Fibroblast of the conjunctiva (primary cell): ENCODE measurements at places on chromosomes 11 and 22.

DNA sequence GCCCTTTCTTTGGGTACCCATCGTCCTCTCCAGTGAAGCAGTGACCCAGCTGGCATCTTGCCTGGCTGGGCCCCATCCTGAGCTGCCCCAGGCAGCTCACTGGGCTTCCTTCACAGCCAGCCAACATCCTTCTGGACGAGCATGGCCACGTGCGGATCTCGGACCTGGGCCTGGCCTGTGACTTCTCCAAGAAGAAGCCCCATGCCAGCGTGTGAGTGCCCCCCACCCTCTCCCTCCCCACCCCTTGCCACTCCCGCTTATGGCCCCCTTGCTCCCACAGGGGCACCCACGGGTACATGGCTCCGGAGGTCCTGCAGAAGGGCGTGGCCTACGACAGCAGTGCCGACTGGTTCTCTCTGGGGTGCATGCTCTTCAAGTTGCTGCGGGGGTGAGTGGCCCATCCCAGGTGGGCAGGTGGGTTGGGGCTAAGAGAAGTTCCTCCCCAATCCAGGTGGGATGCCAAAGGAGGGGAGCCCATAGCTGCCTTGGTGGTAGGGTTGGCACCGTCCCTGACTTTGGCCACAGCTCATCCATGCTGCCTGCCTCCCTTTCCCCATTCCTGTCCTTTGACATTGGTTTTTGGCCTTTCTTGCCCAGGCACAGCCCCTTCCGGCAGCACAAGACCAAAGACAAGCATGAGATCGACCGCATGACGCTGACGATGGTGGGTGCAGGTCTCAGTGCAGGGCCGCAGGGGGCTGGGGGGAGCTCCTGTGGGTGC lies 6.8 kb upstream of the ANKRD13D start:
- no peak for DNase-seq

DNA sequence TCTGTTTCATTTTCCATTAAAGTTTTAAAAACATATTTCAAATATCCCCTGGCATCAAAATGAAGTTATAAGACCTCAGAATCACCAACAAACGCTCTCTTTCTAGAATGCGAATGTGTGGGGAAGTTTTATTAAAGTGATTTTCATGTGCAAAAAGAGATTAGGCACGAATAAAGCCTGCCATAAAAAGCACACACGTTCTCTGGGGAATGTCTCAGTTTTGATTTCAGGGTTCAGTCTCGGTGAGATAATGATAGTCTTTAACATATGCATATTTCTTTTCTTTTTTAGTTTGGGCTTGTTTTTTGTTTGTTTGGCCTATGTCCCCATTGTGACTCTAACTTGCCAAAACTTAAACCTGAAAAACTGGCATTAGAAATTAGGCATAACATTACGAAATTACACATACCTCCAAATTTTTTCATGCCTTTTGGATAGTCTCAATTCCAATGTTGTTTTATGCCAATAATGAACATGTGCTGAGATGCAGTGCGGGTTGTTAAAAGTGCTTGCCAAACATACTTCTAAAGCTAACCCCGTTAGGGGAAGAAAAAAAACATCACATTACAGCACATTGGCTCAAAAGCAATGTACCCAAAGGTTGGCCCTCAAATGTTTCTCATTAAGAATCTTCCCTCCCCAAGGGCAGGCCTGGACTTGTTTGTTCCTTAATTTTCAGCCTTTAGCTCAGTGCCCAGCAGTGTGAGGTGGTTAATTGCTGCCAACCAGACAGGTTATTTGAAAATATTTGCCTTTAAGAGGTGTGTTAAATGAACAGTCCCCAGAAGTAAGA lies 33.2 kb upstream of the FBLN1 start:
- DNase-seq, result peak; percentile 85

GRCh38 chr22:20430720-20431510 lies 6.7 kb downstream of the SCARF2 start:
- no peak for DNase-seq

- DNase-seq, result no peak
These were observed 31.3 kb downstream of the CEP57 start for GRCh38 chr11:95821640-95822039.

GRCh38 chr11:119085437-119085847 lies 761 bp downstream of the HMBS start:
- no peak for DNase-seq

- DNase-seq, result peak; percentile 20
These were observed 3.9 kb upstream of the PIWIL4 start for GRCh38 chr11:94563176-94563847.

GRCh38 chr11:2076441-2076840 lies 62.7 kb downstream of the IGF2 start:
- DNase-seq, result no peak

DNA sequence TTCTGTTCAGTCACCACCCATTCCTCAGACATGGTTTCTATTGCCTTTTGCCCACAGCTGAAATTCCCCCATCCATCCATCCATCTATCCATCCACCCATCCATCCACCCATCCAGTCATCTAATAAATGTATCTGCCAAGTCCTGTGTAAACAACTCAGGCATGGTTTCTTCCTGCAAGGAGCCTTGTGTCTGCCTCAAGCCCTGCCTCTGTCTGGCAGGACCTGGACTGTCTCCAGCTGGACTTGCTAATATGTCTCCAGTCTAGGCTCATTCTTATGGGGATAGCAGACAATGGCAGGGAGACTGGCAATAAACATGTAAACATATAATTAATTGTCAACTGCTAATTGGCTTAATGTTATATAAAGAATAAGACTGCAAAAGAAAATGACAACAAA lies 64.7 kb upstream of the AMPD3 start:
- no peak for DNase-seq

- no peak for DNase-seq
These were observed 2.5 kb upstream of the ASCL2 start for GRCh38 chr11:2272946-2273280.

GRCh38 chr22:26888887-26889286 lies 231.5 kb downstream of the MIAT start:
- no peak for DNase-seq

GRCh38 chr11:124339396-124340141 lies 19.6 kb upstream of the OR8D2 start:
- no peak for DNase-seq

DNA sequence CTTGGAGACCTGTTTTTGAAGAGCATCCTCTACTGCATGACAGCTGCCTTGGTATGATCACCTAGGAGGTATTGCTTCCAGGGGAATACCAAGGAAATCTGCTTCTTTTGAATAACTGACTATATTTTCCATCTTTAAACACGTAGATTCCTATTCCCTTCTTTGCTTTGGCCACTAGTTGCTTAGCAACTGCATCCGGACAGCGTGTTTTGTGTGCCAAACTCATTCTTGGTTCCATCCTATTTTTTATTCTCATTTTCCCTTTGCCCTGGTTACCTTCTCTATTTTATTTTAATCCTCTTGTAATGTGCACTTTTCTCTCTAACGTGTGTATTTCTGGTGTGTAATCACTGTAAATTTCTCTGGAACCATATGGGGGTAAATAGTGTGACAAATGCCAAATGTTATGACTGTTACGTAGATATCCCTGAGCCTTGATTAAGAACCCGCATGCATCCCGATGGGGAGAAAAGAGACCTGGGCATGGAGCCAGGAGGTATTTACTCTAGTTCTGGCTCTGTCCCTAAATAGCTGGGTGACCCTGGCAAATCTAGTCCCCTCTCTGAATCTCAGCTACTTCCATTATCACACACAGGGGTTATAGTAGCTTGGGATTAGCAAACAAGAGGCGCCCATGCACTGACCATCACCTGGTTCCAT lies 241.7 kb downstream of the MIAT start:
- DNase-seq, result no peak

DNA sequence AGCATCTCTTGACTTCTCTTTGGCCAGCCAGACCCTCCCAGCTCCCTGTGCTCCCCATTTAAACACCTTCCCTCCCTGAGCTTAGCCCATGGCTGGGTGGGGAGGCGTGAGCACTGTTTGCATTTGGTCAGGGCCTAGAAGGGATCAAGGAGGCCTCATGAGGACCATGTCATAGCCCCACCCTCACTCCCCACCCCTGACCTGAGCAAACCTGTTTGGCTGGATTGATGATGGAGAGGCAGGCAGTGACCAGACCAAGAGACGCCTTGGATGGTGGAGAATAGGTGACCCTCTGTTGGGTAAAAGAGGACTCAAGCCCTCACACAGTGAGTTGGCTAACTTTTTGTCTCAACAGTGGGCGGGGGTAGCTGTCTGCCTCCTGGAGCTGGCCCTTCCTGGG lies 49.9 kb downstream of the ST3GAL4 start:
- DNase-seq, result no peak

GRCh38 chr11:2539371-2540222 lies 94.8 kb downstream of the KCNQ1 start:
- DNase-seq, result no peak

DNA sequence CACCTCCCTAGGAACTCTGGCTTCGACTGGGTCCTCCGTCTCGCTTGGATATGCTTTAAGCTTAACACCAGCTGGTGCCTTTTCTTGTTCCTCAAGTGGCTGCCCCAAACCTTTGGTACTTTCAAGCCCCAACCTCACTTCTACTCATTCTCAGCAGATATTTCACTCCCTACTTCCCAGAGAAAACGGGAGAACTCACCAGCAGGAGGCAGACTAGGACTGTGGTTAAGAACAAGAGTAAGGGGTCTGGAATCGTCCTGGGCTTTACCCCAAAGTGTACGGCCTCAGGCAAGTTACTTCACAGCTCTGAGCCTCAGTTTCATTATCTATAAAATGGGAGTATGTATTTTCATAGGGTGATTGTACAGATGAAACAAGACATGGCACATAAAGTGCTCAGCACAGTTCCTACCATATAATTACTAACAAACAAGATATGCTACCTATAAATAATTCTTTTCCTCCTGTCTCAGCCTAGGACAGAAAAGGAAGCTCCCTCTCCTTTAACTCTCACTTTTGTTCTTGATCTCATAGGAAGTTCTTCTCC lies 37.8 kb downstream of the PAMR1 start:
- DNase-seq, result peak; percentile 67

DNA sequence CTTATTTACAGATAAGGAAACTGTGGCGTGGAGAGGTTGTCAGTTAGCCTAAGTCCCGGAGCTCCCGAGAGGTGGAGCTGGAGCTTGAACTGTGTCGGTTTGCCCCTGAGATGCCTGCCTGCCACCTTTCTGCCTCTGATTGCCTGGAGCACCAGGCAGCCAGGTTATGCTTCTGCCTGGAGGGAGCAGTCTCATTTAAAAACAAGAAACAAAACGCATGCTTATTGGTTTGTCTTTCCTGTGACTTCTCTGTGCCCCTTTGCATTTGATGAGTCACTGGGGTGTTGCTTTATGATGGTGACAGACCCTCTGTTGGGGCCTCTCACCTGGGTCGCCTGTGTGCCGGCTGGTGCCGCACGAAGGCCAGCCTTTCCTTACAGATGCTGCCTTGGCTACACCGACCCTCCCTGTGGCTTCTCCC lies 12.2 kb downstream of the AP2A2 start:
- no peak for DNase-seq

- DNase-seq, result no peak
These were observed 69.9 kb upstream of the CHRM4 start for GRCh38 chr11:46461461-46461927.

- DNase-seq, result no peak
These were observed 1.4 kb downstream of the ARHGAP20 start for GRCh38 chr11:110710628-110711381.

- DNase-seq, result no peak
These were observed 16.0 kb upstream of the PRG2 start for GRCh38 chr11:57406337-57406904.

DNA sequence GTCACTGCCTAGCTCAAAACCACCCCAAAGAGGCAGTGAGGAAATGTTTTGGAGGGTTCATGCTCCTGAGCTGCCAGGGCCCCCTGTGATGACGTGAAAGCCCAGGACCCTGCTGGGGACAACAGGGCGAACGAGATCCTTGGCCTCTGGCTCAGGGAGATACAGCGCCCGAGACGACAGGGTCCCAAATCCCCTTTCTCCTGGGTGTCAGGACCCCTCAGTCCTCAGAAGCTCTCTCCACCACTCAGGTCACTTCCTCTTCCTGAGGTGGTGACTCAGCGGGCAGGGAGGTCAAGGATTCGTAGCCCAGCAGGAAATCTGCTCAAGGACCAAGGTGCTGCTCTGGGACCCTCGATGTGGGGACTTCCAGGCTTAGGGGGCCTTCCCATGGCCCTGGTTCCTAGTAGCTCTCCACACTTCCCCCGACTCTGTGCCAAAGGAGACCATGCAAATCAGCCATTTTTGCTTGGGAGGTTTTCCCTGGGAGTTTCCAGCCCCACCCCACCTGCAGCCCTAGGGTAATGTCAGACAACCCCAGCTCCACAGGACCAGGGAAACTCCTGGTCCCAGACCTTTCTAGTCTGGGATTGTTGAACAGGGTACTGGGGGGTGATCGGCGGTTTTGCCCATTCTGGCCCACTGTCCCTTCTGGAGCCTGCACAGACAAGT lies 12.8 kb downstream of the BCL9L start:
- DNase-seq, result no peak

DNA sequence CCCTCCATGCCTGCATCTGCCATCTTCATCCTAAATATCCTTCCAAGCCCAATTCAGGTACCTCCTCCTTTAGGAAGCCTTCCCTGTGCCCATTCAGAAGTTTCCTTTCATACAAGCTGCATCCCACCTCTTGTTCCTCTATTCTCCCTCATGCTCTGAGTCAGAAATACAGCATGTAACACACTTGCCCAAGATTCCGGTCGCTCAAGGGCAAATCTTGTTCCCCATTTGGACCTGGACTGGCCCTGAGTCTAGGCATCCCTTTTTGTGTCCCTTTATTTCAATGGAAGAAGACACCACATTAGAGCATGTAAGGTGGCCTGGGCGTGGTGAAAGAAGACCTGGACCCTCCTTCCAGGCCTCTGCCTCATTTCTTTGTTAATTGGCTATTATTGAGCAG lies 38.5 kb downstream of the RTL6 start:
- DNase-seq, result no peak

- DNase-seq, result no peak
These were observed 23.3 kb upstream of the OR9Q2 start for GRCh38 chr11:58165504-58166106.

- no peak for DNase-seq
These were observed 31.5 kb upstream of the GLYATL1 start for GRCh38 chr11:58907780-58908179.

DNA sequence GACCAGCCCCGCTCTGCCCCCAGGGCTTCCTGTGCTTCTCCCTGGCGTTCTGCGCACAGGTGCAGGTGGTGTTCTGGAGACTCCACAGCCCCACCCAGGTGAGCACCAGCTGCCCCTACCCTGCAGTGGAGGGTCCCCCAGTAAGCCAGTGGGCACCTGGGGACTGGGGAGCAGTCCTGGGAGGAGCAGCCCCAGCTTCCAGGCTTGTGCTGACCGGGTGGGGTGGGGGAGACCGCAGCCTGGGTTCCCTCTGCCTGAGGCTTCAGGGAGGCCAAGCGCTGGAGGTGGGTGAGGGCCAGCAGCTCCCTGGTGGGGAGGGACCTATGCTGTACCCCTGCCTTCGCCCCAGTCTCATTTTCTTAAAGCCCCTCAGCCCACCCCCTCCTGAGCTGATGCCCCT lies 6.9 kb downstream of the TSPAN32 start:
- DNase-seq, result no peak

DNA sequence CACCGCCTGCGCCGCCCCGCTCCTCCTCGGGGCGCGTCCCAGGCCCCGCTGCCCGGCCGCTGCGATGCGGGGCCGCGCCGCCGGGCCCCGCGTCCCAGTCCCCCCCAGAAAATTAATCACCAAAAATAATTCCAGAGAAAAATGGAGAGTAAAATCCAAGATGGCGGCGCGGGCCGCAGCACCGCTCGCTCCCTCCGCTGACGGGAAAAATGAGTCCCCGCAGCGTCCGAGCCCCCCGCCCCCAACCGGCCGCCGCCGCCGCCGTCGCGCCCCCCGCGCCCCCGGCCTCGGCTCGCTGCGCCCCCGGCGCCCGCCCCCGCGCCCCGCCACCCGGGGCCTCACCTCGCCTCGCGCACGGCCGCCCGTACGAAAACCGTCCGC lies at the start of gene KMT5B:
Gene KMT5B (minus strand): TSS at position 162 of the 381 bp plus-strand sequence. CDS start 23,220 bp downstream, outside the sequence.
- no peak for DNase-seq

GRCh38 chr11:64305075-64305690 lies at the start of gene ESRRA:
TSS of gene ESRRA (plus strand) at chr11:64305524. CDS start at chr11:64307180, 1,656 bp downstream.
- DNase-seq, result peak; percentile 95
